Right lobe of liver (tissue), 6 donors: ENCODE measurements at places on chromosomes 2 and 18. TPM values are rescaled to one million over a fixed set of nuclear protein-coding genes. Genes with fewer than 3 reads are reported as not detected.

OTOF gene
- 0.06 TPM for total RNA-seq

OBSL1 gene
- total RNA-seq, result 27.0 TPM

GAREM1 gene
- total RNA-seq, result 6.3 TPM

PRSS56 gene
- total RNA-seq, result not detected

KRCC1 gene
- total RNA-seq, result 17.1 TPM

SNTG2 gene
- total RNA-seq, result not detected

FBXO41 gene
- total RNA-seq, result 0.13 TPM

C2orf15 gene
- total RNA-seq, result 0.50 TPM
